ENCODE measurements at places on chromosomes 7 and 10.

DNA sequence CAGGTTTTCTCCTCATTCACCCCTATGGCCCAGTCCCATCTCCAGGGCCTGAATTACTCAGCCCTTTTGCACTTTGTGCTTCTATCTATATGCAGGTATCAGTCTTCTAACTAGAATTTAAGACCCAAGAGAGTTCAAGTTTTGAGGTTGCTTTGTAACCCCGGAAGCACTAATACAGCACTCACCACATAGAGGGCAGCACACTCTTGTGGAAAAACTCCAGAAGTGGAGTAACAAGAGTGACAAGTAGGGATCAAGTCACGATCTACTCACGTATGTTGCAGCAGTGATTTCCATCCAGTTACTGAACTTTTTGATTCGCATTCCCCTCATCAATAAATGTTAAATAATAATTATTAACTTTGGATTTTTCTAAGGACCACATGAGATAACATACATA lies 151.0 kb downstream of the CHCHD3 start:
- peak; percentile 42 for DNase-seq

- no peak for DNase-seq
Observed at GRCh38 chr7:4235596-4235995, 446.5 kb upstream of the FOXK1 start.

GRCh38 chr7:18521945-18522566 lies 26.5 kb downstream of the HDAC9 start:
- DNase-seq: no peak

DNA sequence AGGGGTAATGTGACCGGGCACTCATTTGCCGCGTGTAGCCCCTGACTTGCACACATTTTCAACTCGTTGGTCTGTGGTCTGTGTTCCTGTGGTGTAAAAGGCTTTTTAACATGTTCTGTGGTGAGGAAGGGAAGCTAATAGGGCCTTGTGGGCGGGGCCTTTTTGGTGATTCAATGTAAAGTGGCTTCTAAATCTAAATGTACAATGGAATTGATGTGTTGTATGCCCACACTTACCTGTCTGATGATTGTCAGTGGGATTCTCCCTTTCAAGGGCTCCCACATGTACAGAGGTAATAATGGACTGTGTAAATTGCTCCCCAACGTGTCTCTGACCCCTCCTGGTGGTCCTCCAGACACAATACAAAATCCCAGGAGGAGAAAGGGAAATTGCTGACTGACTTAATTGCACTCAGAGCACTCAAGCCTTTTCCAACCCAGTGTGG lies 43.1 kb upstream of the GATAD1 start:
- DNase-seq: no peak
